D341Med (cell line): ENCODE measurements at places on chromosomes 6 and 20.

DNA sequence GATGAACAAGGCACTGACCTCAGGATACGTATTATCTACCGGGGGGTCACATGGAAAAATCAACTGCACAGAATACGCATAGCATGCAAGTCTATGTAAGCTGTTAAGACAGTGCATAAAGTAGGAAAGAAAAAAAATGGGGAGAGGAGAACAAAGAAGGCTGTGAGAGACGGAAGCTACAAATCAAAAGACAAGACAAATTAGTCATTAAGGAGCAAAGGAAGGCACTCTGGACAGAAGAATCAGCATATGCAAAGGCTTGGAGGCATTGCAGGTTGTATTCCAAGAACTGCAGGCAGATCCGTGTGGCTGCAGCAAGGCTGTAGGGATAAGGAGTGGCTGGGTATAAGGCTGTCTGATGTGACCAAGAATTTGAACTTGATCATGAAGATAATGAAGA, 89.0 kb downstream of the NRSN1 start:
- DNase-seq: no peak

DNA sequence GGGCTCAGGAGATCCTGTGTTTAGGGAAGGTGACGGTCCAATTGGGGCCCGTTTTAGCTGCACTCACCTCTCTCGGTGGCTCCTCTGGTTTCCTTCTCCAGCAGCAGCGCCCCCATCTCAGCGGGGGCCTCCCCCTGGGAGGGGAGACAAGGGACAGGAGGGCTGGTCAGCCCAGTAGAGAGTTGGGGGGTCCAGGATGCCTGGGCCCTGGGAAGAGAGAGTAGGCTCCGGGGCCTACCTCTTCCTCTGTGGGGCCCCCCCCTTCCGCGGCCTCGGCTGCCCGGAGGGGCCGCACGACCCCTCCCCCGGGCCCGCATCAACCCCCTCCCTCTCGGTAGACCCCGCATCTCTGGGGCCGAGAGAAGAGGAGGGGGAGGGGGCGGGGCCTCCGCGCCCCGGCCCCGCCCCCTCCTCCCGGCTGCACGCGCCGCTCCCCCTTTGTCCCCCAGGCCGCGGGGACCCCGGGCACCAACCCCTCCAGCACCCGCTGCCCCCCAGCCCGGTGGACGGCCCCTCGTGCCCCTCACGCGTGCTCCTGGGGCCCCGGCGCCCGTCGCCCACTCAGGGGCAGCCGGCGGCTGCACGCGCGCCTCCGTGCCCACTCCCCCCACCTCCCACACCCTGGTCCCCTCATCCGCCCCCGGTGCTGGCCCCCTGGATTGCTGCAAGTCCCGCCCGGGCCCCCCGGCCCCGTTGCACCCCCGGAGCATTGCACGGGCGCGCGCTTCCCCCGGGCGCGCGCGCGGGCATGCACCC, 464 bp downstream of the EHMT2 start:
- no peak for DNase-seq

DNA sequence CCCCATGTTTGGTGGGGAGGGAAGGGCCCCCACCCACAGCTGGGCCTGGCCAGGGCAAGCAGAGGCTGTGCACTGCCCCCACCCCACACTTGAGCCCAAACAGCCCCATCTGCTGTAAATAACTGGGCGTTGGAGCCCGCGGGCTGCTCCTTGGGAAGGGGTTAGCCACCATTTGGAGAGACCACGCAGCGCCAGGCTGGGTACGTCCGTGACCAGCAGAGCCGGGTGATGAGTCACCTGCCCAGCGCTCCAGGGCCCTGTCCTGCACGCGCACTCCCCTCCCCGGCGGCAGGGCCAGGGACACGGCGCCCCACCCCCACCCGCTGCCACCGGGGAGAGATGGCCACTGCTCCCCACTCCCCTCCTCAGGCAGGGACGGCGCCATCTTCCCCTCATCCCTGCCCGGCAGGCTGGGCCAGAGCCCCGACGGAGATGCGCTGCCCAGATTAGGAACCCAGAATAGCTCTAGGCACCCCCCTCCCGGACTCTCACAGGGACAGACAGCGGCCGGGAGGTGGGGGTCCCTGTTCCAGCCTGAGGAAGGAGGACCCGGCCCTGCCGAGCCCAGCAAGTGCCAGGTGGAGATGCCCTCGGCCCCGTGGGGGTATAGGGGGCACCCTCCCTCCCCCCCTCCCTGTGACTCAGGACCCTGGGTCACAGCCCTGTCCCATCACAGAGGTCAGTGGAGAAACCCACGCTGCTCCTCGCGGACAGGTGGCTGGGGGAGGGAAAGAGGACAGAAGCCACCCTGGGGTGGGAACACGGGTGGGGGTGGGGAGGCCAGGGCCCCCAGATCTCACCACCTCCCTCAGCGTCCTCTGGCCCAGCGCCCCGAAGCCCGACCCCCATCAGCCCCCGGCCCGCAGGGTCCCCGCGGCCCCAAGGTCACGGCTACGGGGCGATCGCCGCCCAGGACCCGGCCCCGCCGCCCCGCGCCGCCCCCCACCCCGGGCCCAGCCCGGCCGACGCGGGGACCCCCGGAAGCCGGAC, 642 bp downstream of the EEF1A2 start:
- DNase-seq: peak; percentile 70

- DNase-seq: no peak
Measured at GRCh38 chr20:56929606-56930005, 300.5 kb downstream of the TFAP2C start.

- no peak for DNase-seq
Measured at GRCh38 chr6:82249381-82250253, 2.1 kb upstream of the IBTK start.

GRCh38 chr6:36514554-36515456, 32.5 kb downstream of the STK38 start:
- DNase-seq: no peak

- DNase-seq: no peak
Measured at GRCh38 chr6:68038815-68039408, 596.2 kb upstream of the ADGRB3 start.

GRCh38 chr20:32230707-32231106, 23.0 kb downstream of the POFUT1 start:
- DNase-seq: no peak

DNA sequence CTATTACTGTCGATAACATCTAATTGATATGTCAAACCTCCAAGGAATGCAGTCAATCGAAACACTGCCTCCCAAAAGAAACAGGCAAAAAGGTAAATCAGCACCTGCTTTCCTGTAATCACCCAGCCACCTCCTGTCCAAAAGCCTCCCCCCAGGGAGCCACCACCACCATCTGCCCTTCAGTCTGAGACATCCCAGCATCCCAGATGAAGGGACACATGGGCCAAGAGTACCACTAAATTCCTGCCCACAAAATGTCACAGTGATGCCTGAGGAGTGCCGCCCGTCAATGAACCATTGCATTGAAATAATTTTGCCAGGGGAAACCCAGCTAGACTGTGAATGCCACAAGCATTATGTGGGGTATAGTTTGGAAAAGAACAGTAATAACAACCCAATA, 401.7 kb downstream of the ZFAND3 start:
- no peak for DNase-seq

- no peak for DNase-seq
Measured at GRCh38 chr6:154996016-154996590, 988 bp downstream of the TIAM2 start.

DNA sequence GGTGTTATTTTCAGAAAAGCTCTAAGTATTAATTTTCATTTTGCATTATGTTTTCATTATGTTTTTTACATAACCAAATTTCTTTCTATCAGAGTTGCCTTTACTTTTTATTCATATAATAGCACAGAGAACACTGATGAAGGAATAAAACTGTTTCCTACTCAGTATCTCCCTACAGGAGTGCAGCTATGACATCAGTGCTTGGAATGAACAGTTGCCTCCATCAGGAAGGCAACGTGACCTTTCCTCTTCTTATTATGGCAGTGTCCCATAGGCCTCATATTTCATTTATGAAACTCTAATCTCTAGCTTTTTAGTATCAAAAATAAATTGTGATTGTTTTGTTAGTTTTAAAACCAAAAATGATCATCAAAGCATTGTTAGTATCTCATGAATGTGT, 712.8 kb downstream of the CD109 start:
- no peak for DNase-seq

DNA sequence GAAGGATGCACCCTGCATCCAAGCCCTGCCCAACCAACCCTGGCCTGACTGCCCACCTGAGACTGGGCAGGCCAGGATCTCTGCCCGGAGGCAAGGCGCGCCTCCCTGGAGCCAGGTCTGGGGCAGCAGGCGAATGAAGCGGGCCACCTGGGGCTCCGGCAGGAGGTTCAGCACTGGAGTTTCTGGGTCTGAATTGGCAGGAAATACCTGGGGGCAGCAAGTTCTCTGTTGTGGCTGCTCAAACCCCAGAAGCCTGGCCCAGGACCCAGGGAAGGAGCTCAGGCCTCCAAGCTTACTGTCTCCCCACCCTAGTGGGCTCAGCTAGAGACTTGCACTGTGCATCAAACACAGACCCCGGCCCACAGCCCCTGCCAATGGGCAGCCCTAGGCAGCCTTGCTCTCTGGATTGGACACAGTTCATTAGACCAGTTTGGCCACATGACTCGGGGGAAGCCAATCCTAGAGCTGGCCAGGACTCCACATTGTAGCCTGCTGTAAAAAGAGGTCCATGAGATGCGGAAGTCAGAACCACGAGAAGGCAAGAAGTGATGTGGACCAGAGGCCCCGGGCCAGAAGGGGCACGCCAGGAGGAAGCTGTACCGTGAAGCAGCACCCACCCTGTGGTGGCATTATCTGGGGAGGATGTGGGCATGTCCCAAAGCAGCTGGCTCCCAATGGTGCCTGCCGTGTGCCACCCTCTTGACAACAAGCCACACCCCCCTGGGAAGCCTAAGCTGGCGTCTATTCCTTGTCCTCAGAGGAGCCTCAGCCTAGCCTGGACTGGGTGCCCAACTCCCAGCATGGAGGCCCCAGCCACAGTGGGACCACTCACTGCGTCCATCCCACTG, 3.1 kb downstream of the CPXM1 start:
- DNase-seq: peak; percentile 18

- no peak for DNase-seq
Measured at GRCh38 chr6:158384671-158385110, 72.4 kb downstream of the TULP4 start.

- no peak for DNase-seq
Measured at GRCh38 chr6:165729307-165729936, 66.4 kb upstream of the PDE10A start.

DNA sequence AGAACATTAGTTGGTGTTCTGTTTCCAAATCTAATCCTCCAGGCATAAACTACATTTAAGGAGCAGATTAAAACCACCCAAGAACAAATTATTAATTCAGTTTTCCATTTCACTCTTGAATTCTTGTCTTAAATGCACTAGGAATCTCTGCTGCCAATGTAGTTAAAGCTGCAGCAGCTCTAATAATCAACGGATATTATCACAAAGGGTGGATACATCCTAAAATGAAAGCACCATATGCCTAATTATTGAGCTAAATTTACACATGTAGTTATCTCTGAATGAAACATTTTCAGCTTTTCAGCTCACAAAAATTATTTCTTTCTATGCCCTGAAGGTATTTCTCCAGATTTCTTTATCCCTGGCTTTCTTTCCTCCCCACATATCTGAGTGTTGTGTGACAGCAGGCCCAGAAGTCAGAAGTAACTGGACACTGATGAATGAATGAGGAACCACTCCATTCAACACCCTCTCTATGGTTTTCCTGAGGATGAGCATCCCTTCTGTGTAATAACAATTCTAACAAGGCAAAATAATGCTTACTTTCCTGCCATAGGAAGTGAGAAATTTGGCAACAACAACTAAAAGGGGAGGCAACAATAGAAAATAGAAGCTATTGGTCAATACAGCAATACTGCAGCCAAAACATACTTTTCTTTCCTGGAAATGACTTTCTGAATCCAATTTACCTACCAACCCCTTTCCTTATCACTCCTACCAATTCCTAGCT, 14.9 kb downstream of the MAN1A1 start:
- no peak for DNase-seq

DNA sequence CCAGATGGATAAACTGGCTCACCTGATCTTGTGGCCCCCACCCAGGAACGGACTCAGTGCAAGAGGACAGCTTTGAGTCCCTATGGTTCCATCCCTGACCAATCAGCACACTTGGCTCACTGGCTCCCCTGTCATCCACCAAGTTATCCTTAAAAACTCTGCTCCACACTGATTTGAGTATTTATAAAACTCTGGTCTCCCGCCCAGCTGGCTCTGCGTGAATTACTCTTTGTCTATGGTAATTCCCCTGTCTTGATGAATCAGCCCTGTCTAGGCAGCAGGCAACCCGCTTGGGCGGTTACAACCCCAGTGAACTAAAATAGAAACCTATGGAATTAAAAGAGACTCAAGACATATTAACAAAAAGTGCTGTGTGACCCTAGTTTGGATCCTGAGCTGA, 38.1 kb upstream of the CD83 start:
- no peak for DNase-seq

DNA sequence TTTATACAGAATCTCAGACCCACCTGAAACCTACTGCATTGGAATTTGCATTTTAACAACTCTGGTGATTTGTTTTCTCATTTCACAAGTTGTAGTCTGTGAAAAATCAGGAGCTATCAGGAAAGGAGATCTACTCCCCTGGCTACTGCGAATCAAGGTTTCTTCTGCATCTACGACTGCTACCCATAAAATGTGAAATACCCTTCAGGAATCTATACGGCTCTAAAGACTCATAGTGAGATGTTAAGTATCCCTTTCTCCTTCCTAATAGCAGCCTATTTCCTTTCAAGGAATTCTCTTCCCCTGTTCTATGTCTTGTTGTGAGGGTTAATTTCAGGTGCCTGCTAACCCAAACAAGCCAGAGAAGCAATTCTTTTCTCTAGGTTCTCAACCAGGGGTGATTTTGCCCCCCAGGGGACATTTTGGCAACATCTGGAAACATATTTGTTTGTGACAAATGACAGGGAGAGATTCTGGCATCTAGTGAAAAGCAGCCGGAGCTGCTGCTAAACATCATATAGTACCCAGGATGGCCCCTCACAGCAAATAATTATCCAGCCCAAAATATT, 26.3 kb downstream of the WFDC3 start:
- no peak for DNase-seq

DNA sequence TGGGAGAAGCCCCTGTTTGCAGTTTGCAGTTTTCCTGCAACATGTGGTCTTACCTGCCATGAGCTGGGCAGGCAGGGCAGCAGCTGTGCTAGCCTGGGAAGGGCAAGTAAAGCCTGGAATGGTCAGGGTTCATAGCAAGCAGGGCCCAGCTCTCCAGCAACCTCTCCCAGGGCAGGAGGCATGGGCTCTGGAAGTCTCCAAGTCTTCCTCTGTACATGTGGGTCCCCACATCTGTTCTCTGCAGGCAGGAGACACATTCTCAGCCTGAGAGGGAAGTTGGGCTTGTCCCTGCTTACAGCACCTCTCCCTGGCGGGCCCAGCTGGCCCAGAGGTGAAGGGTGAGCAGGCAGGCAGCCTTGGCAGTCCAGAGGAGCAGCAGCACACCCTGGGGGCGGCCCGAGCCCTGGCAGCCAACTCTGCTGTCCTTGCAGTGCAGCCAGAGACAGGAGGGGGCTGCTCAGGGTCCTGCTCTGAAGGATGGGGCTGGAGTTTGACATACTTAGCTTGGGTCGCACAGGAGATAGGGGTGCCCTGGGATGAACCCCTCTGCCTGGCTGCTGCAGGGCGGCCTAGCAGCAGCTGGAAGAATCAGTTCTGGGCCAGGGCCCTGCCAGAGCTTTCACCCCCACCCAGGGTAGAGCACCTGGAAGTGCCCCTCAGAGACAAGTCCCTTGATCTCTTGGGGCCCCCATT, 176.0 kb downstream of the MRPL14 start:
- peak; percentile 69 for DNase-seq
